ENCODE measurements at places on chromosomes 12 and 14.

DNA sequence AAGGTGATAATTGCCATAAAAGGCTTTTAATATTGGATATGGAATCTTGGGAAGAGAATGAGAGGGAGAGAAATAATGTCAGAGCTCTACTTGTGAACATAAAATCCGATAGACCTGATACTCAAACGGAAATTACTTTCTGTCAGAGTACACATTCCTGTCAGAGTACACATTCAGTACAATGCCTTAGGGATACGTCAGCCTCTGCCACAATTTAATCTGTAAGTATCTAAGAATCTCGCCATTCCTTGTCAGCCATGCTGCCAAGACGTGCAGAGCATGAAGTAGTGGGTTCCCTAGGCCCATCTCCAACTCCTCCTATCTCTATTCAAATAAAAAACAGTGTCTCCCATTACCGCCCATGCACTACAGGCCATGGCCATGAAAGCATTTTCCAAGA is 242.6 kb downstream of the CEP128 start:
- no peak for DNase-seq

- DNase-seq, result no peak
Measured at GRCh38 chr14:99244367-99244901, 27.6 kb downstream of the BCL11B start.

GRCh38 chr14:81673930-81674329 is 140.3 kb upstream of the SEL1L start:
- DNase-seq, result no peak

DNA sequence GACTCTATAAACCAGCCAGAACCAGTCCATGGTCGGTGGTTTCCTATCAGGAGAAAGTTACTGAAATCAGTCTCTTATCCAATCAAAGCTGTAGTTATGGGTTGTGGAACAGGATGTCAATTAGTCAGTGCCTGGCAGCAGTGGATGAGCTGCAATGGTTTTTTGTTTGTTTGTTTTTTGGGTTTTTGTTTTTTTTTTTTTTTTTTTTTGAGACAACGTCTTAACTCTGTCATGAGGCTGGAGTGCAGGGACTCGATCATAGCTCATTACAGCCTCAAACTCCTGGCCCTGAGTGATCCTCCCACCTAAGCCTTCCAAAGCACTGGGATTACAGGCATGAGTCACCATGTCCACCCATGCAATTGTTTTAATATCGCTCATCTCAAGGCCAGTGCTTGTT is 113.3 kb upstream of the CAND1 start:
- no peak for DNase-seq

DNA sequence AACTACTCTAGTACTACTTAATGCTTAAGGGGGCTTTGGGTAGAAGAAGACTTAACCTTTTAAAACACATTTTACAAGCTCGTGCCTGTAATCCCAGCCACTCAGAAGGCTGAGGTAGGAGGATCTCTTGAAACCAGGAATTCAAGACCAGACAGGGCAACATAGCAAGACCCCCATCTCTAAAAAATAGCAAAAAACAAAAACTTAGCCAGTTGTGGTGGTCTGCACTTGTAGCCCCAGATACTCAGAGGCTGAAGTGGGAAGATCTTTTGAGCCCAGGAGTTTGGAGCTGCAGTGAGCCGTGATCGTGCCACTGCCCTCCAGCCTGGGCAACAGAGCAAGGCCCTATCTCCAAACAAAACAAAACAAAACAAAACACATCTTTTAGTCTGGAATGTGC is 39.7 kb upstream of the PARP11 start:
- no peak for DNase-seq

DNA sequence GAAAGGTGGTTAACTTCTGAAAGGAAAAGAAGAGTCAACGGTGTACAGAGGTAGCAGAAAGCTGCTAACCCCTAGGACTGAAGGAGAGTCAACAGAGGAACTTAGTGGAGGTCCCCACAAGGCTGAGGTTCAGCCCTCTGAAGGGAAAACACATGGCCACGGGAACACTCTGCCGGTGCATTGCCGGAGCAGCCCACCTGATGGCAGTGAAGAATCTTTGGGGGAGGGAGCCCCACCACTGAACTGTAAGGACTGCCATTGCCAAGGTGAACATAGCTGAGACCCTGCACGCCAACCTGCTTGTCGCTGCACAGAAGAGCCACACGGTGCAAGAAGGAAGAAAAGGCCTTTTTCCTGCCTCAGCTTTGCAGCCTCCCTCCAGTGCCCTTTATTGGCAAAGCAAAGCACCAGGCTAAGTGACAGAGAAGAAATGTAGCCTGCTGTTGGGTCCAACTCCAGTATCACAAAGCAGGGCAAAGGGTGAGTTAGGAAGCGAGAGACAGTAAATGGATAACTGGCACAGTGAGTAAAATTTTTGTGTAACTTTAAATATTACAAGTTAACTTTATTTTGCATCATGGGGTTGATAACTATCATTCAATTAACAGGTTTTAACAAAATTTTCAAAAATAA is 76.9 kb downstream of the LIN52 start:
- no peak for DNase-seq

GRCh38 chr14:55706365-55706684 is 126.3 kb downstream of the KTN1 start:
- no peak for DNase-seq

- no peak for DNase-seq
Measured at GRCh38 chr12:18658179-18658578, 79.6 kb downstream of the PLCZ1 start.

DNA sequence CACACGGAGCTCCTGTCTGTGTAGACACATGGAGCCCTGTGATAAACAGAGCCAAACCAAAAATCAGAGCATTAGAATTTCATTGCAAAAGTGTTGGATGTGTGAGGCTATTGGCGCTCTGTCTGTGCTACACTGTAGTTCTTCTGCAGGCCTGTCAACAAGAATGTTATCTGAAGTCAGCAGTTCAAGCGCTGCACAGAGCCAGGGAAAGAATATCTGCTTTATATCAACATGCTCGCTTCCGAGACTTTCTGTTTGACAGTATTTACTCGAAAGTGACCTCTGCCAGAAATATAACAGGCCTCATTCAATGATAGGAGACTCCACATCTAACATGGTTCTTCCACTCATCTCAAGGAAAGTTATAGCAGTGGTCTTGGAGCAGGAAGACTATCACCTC is 118.3 kb downstream of the CCER1 start:
- DNase-seq, result no peak

- no peak for DNase-seq
Measured at GRCh38 chr14:52355016-52355431, 40.9 kb downstream of the PTGER2 start.

DNA sequence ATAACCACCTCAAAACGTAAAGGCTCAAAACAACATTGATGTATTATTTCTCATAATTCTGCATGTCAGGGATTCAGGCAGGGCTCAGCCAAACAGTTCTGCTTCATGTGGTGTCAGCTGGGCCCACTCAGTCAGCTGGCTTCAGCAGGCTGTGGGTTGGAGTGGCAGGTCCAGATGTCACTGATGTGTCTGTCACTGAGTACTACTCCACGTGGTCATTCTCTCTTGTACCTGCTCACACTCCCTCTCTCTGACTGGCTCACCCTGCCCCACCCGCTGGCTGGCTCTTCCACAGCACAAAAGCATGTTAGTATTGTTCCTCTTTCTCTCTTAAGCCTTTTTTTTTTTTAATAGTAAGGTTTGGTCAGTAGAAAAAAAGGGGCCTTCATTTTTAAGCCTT is 182.4 kb downstream of the DICER1 start:
- DNase-seq, result no peak

- DNase-seq, result no peak
Measured at GRCh38 chr14:91227183-91227628, 17.3 kb downstream of the GPR68 start.

DNA sequence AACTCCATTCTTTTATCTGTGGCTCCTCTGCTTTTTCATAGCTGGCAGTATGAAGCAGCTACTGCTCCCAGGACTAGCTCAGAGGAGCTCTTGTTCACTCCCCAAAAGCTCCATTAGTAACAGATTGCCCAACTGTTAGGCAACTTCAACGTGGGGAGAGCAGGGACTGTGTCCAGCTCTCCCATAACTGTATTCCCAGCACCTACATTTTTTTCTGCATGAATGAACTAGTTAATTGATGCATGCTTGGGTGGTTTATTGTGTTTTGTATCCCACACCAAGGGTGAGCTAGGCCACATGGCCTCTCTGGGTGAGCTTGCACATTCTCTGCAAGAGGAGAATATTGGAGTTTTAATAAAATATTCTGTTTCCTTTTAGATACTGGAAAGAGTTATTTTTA is 15.2 kb downstream of the STON2 start:
- no peak for DNase-seq

- no peak for DNase-seq
Measured at GRCh38 chr12:130650131-130650530, 66.0 kb downstream of the RIMBP2 start.
